Activated T-cell treated with anti-CD3 and anti-CD28 coated beads for 24 hours (primary cell): ENCODE measurements at places on chromosomes 2 and 18.

DNA sequence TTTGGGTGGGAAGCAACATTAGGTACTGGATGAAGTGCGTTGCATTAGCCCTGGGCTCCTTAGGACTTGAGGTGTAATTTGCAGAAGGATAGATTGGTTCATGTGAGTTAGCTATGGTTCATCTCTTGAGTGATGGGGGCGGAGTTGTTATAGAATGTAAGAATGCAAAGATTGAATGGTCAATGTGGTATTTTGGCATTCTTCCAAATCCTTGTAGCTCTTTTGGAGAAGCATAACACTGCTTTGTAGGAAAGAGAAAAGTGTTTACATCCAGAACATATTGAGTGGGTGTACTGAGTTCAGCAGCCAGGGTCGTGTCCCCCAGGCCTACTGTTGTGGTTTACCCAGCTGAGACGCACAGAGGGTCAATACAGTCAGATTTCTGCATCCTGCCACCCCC is 173.5 kb downstream of the FMNL2 start:
- no peak for DNase-seq

- no peak for DNase-seq
Observed at GRCh38 chr18:76195601-76196000, 299.4 kb downstream of the ZNF516 start.

DNA sequence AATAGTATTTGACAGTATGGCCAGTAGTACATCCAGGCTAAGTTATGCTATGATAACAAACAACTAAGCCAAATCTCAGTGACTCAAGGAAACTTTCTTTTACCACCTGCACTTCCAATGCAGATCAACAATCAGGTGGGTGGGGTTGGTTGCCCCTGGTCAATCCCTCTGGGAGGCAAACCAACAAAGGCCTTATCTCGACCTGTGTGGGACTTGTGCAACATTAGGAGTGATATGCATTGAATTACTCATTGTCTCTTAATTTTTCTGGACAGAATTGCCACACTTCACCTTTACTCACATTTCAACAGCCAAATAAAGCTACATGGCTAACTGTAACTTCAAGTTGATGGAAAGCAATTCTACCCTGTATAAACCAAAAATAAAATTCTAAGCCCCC is 1049.3 kb upstream of the CDH2 start:
- DNase-seq = no peak

GRCh38 chr2:129757915-129758783 is 221.3 kb upstream of the RAB6C start:
- DNase-seq = no peak

GRCh38 chr2:37367310-37367709 is 22.9 kb downstream of the QPCT start:
- DNase-seq = no peak
